ENCODE measurements at places on chromosomes 2 and 18.

DNA sequence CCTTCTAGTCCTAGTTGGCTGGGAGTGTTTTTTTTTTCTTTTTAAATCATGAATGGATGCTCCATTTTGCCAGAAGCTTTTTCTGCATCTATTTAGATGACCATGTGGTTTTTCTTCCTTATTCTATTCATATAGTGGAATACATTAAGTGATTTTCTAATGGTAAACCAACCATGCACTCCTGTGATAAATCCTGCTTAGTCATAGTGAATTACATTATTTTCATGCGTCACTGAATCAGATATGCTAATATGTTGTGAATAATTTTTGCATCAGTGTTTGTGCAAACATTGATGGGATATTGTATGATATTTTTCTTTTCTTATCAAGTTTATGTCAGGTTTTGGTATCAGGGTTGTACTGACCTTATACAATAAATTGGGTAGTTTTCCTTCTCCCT, 229.3 kb upstream of the REV1 start:
- DNase-seq = no peak

DNA sequence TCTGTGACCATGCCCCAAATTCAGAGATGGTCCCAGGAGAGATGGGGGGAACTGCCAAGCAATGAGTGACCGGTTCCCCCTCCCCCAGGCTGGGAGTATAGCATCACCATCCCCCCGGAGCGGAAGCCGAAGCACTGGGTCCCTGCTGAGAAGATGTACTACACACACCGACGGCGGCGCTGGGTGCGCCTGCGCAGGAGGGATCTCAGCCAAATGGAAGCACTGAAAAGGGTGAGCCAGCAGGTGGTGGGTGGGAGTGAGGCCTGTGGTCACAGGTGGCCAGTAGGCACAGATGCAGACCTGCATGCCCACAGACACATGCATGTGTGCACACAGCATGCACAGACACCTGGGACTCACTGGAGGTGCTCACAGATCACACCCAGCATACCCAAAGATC, 117.2 kb downstream of the DYSF start:
- no peak for DNase-seq

DNA sequence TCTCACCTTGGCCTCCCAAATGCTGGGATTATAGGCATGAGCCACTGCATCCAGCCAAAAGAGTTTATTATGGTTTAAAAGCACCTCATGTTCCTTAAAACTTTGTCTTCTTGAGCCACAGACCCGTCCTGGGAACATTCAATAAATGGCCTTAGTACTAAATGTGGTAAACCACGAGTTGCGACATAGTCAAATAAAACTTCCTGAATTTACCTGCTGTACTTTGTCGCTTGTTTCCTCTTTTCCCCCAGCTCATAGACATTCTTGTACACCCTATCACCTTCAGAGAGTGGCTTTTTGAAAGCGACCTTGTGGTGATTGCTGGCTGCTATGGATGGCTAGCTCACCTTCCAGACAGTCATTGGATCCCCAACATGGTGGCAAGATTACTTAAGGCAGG, 310.4 kb downstream of the LRRTM1 start:
- no peak for DNase-seq

- no peak for DNase-seq
These were observed 193.5 kb upstream of the SMAD2 start for GRCh38 chr18:48123941-48124340.

DNA sequence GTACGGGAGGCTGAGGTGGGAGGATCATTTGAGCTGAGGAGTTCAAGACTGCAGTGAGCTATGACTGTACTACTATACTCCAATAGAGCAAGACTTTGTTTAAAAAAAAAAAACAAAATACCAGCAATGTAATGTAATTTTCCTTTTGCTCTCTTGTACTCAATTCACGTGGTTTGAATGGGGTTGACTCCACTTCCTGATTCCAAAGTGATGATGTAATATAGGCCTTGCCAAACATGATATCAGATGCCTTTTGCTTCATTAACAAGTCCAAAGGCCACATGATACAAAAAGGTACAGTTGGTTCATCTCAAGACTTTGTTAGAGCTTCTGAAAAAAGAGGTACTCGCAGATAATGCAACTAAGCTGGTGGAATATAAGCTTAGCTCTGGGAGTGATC, 321.8 kb downstream of the ZEB2 start:
- no peak for DNase-seq

DNA sequence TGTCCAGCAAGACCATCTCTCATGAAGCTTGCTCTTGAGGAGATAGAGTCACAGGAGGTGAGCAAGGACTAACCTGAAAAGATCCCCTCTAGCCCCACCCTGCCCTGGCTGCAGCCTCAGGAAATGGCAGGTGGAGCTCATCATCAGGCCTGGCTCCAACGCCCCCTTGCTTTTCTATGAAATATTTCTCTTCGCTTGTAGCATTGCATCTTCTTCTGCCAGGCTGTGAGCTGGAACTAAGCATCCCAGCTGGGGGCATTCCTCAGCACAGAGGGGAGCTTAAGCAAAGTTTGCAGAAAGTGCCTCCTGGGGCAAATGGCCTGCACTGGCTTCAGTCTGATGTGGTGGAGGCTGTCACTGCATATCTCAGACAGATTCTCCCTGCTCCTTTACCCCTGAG, 90.1 kb upstream of the LGALSL start:
- no peak for DNase-seq

GRCh38 chr2:1515073-1515430, 101.8 kb downstream of the TPO start:
- DNase-seq = no peak

- DNase-seq = no peak
These were observed 60.0 kb upstream of the PXDN start for GRCh38 chr2:1804351-1804771.

DNA sequence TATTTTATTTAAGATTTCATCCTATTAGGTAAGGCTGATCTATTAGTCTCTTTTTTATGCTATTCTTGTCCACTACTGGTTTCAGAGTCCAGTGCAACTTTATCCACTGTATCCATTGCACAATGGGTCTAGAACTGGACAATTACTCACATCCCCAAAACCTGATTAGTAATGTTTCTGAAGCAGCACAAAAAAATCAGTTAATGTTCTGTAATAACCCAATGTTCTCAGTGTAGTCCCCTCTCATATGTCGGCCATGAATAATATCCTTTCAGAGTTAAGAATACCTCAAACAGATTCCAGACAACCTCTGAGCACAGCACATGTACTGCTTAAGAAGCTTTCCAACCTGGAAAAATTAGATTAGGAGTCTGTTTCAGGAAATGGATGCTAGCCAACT, 29.7 kb downstream of the MGAT4A start:
- DNase-seq = no peak

DNA sequence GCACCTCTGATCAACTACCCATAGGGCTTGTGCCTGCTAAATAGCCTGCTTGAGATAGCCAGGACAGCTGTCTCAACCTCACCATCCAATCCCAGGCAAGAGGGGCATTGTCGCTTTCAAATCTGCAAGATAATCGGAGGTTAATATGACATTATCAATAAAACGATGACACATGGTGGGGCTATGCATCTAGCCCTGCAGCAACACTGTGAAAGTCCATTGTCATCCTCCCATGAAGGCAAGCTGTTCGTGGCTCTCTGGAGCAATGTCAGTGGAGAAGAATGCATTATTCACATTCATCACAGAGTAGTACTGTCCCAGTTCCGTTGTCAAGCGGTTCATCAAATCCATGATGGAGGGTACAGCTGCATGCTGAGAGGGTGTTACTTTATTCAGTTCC, 18.9 kb upstream of the KLHL23 start:
- no peak for DNase-seq

GRCh38 chr18:28728891-28729290, 552.0 kb upstream of the CDH2 start:
- DNase-seq = no peak

DNA sequence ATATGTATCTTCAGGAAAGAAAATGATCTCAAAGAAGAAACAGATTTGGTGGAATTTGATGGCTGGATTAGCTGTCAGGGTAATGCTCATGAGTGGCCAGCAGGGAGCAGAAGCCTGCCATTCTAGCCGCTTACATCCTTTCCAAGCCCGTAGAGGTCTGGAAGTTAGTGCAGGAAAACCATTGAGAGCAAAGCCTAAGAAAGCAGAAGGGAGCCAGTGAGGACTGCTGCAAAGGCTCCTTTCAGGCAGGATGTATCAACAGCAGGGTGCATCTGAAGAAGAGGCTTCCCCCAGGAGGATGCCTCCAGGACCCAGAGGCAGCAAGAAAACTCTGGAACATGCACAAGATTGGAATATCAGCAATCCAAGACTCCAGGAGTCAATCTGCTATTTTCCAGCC, 22.9 kb upstream of the LBH start:
- no peak for DNase-seq

DNA sequence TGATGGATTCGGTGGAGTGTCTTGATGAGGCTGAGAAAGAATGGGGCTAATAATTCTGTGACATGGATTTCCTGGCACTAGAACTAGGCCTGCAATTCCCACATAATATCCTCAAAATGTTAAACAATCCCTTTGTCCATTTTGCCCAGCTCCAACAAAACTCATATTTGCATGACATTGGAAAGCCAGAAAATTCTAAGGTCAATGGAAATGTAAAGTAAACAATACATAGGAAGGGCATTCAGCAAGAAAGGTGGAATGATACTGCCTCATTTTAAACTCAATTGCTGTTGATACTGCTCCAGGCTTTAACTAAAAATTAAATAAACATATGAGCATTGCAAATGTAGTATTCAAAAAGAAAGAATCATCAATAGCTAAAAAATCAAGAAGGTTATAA, 434.8 kb upstream of the SLC8A1 start:
- DNase-seq = no peak

DNA sequence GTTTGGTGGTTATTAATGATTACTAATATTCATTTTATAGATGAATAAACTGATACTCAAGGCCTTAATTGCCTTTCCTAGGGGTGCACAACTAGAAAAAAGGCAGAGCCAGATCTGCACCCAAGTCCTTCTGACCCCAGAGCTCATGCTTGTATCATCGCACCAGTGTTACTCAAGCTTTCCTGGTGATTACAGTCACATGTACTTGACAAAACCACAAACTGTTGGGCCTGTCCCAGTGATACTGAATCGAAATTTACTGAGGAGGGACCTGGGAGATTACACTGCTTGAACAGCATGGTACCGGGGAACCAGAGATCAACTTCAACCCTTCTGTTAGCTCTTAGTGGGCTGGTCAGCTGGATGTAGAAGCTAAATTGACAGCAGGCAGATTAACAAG, 33.7 kb downstream of the FASTKD2 start:
- no peak for DNase-seq

GRCh38 chr2:144279165-144279564, 240.8 kb downstream of the ZEB2 start:
- DNase-seq = no peak

Data from activated T-cell treated with anti-CD3 and anti-CD28 coated beads for 48 hours (primary cell).